Activated T-cell treated with anti-CD3 and anti-CD28 coated beads, Interleukin-2, amount 50 U/mL, for 1 hour (primary cell): ENCODE measurements at places on chromosomes 3 and 15.

- DNase-seq = no peak
Measured at GRCh38 chr15:43218908-43219706, 1.7 kb downstream of the EPB42 start.

DNA sequence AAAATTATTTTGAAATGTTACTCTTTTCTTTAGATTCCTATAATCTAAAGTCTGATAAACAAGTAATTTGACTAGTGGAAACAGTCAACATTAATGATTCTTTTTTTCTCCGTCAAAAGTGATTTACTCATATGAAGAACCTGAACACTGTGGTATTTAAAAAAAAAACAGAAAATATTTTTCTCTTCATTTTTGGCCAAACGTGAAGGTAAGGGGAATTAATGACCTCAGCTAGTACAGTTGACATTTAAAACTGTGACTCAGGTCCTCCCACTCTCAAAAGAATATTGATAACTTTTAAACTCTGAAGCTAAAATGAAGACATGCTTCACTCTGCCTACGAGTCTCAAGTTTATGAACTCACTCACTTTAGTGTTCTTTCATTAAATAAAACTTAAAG, 34.5 kb downstream of the TIGIT start:
- no peak for DNase-seq

DNA sequence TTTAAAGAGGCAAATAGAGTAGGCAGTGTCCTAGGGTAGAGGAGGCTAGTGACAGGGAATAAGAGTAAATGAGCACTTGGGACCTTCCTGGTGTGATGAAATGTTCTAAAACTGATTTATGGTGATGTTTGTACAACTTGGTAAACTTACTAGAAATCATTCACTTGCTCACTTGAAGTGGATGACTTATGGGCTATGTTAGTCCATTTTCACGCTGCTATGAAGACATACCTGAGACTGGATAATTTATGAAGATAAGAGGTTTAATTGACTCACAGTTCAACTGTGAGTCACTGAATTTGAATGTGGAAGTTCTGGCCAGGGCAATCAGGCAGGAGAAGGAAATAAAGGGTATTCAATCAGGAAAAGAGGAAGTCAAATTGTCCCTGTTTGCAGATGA, 31.7 kb upstream of the DHX36 start:
- DNase-seq = no peak

GRCh38 chr3:4885316-4885715, 93.9 kb upstream of the BHLHE40 start:
- DNase-seq = no peak

GRCh38 chr3:146189519-146190173, 28.7 kb upstream of the PLOD2 start:
- no peak for DNase-seq

- DNase-seq = no peak
Measured at GRCh38 chr3:127825756-127826155, 3.4 kb upstream of the MGLL start.

GRCh38 chr15:74179101-74179841, 5.8 kb downstream of the ISLR start:
- DNase-seq = no peak

GRCh38 chr3:122998206-122998605, 29.4 kb downstream of the SEMA5B start:
- no peak for DNase-seq

GRCh38 chr3:65938676-65939075, 100.0 kb downstream of the MAGI1 start:
- DNase-seq = no peak

DNA sequence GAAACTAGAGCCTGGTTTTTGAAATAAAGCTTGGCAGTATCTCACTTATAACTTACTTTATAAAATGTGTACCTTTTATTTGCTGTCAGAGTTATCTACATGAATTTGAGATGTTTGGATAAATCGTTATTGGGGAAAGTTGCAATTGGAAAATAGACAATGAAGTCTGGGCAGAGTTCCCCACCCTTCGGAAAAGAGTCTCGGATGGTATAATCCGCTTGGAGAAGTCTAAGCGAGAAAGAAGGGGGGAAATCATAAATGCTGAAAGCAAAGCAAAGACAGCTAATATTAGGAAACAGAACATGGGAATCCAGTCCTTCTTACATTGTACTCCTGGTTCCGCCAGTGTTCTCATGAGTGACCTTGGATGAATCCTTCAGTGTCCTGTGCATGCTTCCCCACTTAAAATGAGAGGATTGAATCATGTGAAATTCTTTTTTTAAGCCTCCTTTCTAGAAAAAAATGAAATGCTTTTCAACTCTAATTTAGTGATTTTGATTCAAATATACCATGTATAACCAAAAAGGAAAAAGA, 162.4 kb downstream of the ATG7 start:
- no peak for DNase-seq

GRCh38 chr3:19769694-19770093, 164.3 kb downstream of the EFHB start:
- DNase-seq = no peak

DNA sequence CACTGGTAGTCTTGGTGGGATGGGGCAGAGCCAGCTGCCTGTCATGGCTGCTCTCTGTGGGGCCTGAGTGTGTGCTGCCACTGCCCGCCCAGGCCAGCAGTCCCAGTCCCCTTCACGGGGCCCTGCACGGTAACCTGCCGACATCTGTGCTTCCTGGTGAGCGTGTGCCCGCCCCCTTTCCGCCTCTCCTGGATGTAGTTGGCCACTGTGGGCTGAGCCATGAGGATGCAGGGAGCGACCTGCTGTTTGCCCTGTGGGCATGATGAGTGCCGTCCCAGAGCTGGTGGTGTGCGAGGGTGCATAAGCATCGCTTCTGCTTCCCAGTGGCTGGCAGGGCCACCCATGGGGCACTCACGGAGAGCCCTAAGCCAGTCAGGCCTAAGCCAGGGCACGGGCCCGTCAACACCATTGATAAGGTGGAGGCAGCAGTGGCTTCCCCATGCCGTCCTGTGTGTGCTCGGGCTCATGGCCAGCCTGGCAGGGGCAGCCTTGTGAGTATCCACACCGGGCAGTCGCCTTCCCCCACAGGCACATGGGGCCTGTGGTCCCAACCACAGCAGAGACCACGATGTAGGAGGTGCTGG, 14.6 kb downstream of the PLXNA1 start:
- DNase-seq = no peak

GRCh38 chr3:168121184-168122017, 25.7 kb upstream of the GOLIM4 start:
- DNase-seq = no peak

DNA sequence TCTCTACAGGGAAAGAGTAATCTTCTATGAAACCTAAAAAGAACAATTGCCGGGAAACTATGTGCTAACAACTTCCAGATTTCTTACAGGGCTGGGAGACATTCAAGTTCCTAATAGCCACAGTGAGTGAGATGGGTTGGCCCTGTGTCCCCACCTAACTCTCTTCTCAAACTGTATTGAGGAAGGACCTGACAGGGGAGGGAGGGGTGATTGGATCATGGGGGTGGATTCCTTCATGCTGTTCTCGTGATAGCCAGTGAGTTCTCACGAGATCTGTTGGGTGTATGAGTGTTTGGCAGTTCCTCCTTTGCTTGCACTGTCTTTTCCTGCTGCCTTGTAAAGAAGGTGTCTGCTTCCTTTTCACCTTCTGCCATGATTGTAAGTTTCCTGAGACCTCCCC, 958.7 kb downstream of the AGBL1 start:
- DNase-seq = no peak

- DNase-seq = no peak
Measured at GRCh38 chr3:195227871-195228270, 43.1 kb downstream of the XXYLT1 start.

DNA sequence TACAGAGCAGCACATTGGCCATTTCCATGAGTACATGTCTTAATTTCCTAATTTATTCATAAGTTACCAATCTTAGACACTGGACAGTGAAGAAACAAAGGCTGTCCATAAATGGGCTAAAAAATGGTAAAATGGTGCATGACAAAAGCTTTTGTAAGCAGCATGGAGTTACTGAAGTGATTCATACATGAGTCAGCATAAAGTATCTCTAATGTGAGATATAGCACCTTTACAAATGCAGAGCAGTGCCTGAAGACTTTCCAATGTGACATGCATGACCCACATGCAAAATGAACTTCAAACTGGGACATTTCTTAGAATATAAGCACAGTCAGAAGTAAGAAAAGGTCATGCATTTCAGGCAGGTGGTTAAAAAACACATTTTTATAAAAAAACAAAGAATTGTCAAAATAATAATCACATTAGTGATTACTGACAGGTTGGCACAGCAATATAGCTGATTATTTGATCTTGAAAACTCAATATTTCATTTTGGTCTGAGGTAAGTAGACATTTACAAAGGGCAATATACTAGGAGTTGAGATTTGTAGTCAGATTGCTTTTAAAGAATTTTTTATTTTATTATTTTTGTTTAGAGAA, 299.3 kb downstream of the PLCL2 start:
- no peak for DNase-seq

DNA sequence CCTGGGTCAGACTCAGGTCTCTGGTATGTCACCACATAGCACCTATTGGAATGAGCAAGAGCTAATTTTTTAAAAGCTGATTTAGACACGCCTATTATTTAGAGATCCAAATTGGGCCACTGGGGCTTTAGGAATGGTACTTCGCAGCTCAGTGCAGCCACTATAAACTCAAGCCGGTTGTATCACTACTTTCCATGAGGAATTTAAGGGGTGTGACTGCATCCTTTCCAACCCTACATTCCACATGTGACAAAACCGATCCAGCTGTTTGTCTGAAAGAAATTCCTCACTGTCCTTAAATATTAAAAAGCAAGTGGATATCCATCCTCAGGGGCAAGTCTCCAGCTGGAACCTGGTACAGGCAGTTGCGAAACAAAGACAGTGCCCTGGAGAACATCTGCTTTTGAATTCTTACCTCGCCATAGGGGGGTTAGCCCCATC, 12.8 kb downstream of the VGLL3 start:
- DNase-seq = no peak

DNA sequence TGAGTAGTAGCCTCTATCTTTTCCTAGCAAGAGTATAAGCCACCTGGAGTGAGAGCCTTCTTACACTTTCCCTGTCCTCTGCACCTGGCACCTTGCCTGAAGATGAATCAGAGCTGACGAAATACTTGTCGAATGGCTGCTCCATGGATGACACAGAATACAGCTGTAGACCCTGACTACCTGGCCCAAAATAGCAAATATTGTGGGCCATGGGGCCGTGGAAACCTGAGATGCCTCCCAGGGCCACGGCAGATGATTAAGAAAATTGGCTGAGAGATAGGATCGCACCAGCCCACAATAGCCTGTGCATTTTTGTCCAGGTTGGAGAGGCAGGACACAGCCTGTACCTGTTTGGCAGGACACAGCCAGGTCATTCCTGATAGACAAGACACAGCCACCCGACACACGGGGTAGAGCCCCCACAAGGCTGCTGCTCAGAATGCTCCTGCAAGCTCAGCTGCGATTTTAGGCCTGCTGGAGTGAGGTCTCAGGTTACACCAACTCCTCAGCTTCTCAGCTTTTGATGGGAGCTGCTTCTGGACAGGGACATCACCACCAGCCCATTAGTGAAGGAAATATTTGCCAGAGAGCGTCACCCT, 22.9 kb upstream of the TPM1 start:
- no peak for DNase-seq

DNA sequence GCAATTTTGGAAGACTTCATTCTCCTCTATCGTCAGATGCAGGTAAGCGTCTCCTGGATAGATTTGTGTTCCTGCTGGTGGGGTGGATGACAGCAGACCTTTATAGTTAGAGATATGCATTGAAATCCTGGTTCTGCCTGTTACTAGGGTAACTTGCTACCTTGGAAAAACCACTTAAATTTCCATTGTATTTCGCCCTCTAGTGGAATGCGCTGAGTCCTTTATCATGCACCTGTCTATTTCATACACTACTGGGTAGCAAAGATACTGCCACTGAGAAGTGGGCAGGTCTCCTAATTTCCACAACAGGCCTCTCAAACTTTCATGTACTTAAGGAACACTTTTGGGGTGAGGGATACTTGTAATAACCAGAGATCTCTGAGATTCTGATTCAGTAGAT, 209.5 kb upstream of the SUCLG2 start:
- DNase-seq = no peak

- DNase-seq = no peak
Measured at GRCh38 chr15:34944936-34945335, 24.6 kb downstream of the AQR start.

- DNase-seq = no peak
Measured at GRCh38 chr15:83651541-83651940, 2.4 kb upstream of the ADAMTSL3 start.

DNA sequence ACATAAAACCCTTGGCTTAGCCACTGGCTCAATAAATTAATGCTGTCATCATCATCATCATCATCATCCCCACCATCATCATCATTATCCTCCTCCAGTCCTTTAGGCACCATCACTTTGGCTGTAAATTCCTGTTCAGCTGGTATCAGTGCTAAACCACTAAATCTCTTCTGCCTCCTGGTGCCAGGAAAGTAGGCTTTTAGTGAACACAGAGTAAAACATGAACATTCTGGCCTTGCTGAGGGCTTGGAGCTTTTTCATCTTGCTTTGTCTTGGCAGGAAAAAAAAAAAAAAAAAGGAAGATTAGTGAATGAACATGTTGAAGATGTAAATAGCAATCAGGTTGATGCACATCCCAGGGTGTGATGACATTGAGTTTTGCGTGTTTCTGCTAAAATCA, 67.3 kb upstream of the EIF1B start:
- no peak for DNase-seq

DNA sequence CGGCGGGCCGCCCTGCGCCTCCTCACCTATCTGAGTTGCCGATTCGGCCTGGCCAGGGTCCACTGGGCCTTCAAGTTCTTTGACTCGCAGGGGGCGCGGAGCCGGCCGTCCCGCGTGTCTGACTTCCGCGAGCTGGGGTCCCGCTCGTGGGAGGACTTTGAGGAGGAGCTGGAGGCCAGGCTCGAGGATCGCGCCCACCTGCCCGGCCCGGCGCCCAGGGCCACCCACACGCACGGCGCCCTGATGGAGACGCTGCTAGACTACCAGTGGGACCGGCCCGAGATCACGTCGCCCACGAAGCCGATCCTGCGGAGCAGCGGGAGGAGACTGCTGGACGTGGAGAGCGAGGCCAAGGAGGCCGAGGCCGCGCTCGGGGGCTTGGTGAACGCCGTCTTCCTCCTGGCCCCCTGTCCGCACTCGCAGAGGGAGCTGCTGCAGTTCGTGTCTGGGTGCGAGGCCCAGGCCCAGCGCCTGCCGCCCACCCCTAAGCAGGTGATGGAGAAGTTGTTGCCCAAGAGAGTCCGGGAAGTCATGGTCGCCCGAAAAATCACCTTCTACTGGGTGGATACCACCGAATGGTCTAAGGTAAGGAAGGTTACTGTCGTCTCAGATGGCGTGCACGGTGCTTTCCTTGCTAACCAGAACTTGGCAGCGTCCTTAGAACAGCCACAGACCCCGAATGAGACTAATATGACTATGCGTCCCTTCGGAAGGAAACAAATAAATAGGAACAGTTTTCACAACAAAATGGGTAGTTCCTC, 567 bp downstream of the TICRR start:
- no peak for DNase-seq

GRCh38 chr15:89370120-89370977, 35.7 kb upstream of the POLG start:
- no peak for DNase-seq
